Stimulated activated CD4-positive, alpha-beta T cell treated with anti-CD3 and anti-CD28 coated beads, Interleukin-1b, Interleukin-23, amount 100 ng/mL, for 48 hours (primary cell): ENCODE measurements at places on chromosomes 4 and X.
A peak's percentile ranks its signal among the peaks of the same experiment; 100 is the strongest.

- DNase-seq, result no peak
Observed at GRCh38 chr4:123776267-123776666, 379.7 kb downstream of the SPRY1 start.

DNA sequence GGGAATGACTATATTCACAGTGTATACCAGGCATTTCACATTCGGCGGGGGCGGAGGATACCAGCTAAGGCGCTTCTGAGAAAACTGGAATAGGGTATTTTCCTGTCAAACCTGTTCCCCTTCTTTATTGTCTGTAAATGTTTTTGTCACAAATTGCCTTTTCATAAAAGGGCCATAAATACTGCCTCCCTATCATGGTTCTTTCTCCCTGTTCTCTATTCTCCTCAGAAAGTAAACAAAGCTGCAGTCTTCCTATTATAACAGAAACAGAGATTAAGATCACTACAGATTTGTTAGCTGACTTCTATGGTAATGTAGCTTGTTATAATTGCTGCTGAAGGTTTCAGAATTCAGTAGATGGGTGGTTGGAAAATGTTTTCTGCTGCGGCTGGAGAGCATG is 32.2 kb downstream of the MID2 start:
- no peak for DNase-seq

- no peak for DNase-seq
Observed at GRCh38 chr4:128553686-128554515, 255.6 kb upstream of the JADE1 start.

DNA sequence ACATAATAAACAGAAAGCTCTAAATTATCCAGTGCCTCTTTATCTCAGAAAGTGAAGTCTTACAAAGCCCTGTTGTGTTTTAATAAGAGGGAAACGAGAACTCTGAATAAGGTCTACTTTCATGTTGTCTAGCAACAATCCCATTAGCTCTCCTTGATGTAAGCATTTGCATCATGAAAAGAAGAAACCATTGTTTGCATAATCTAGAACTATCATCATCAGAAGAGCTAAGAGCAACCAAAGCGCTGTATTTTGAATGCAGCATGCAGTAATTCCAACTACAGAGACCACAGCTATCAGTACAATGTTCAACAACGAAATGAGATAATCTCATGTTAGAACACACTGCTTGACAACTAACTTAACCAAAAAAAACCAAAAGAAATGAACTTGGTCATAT is 257.1 kb downstream of the CAMK2D start:
- no peak for DNase-seq

GRCh38 chrX:47644557-47645091 is 5.7 kb downstream of the ELK1 start:
- DNase-seq, result no peak

DNA sequence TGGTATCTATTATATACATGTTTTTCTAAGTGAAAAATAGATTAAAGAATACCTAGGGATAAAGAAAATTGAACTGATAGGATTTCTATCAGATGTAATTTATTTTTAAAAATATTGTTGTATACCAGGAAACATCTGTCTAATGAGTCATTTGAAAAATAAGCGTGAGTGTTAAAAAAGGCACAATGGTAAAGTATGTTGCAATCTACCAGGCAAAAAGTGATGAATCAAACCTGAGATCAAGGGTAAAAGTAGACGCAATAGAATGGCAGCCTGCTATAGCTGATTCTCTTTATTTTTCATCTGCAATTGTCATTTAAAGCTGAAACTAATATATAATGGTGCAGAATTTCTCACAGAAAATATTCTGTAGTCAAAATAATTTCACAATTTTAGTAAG is 1119.6 kb downstream of the PCDH18 start:
- no peak for DNase-seq

DNA sequence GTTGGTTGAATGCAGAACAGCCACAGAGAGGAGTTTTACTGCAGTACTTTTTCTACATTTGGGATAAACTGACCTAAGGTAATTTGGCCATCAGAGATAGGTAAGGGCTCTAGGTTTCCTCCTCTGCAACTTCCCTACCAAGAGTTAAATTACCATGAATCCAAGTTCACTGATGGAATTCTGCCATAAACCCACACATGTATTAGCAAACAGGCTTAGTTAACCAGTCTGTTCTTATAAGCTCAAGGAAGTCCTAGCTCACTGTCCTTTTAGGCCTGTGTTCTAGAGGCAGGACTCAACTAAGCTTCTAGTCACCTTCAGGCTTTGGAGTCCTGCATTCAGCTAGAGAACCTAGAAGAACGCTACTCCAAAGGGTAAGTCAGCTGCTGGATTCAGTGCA is 4.0 kb downstream of the FAM114A1 start:
- no peak for DNase-seq

DNA sequence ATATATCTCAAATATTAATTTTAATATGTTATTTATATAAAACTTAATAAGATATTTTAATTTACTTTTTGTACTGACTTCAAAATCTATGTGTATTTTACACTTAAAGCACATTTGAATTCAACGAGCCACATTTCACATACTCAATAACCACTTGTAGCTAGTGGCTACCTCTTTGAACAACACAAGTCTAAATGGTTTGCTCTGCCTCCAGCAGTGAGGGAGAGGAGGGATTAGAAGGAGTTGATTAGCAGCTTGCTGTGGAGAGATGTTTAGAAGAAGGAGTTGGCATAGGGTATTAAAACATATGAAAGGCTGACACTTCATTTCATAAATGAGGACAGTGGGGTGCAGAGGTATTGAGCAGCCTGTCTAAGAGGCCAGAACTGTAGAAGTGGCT is 124.0 kb downstream of the ARHGAP24 start:
- DNase-seq, result no peak

GRCh38 chr4:146333187-146333894 is 119.0 kb downstream of the REELD1 start:
- peak; percentile 34 for DNase-seq

- DNase-seq, result no peak
Observed at GRCh38 chr4:126661194-126661593, 971.6 kb upstream of the INTU start.

- DNase-seq, result no peak
Observed at GRCh38 chr4:8198206-8198905, 734 bp upstream of the SH3TC1 start.

GRCh38 chr4:73575660-73576059 is 44.6 kb downstream of the RASSF6 start:
- DNase-seq, result no peak

GRCh38 chrX:81304563-81304962 is 102.7 kb downstream of the SH3BGRL start:
- DNase-seq, result no peak

- no peak for DNase-seq
Observed at GRCh38 chrX:148871422-148872160, 371.2 kb downstream of the AFF2 start.

DNA sequence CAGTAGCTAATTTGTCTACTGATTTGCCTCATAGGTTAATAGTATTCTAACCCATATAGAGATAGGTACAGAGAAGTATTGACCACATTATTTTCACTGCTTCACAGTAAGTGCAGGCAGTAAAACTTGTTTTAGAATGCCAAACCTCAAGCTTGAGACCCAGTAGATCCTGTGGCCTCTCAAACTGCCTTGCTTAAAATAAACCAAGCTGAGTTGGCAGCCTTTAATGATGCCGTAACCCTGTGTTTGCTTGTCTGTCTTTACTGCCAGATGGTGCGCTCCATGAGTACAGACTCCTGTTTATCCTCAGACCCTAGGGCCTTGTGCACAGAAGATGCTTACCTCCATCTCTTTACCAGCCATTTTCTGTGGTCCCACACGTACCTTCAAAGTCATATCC is 50.8 kb downstream of the ANXA3 start:
- no peak for DNase-seq

GRCh38 chr4:188783606-188784160 is 644.4 kb downstream of the TRIML1 start:
- no peak for DNase-seq

DNA sequence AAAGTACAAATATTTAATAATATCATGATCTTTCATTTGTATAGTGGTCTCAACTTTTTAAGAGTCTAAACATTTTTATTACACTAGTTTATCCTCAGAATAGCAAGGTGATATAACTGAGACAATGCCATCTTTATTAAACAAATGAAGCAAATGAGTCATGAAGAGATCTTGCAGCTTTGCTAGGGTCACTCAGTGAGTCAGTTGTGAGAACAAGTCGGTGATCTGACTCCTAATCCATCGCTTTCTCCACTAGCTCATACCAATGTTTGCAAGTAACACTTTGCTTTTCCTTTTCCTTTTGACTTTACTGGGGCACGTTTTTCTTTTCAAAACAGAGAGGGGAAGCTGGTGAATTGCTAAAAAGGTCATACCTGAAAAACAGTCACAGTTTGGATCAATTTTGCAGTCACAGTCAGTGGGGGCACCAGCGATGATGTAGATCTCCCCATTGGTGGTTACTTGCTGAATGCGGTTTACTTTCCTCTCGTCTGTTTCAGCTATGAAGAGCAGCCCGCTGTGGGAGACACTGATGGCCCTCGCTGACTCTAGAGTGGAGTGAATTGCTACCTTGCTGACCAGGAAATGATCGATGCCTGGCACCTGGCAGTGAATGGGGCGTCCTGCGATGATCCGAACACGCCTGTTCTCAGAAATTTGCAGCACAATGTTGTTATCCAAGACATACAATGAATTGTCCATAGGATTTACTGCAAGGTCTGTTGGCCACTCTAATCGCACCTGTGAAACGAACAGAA is 75.7 kb downstream of the SH2D1A start:
- no peak for DNase-seq

GRCh38 chr4:169070895-169071218 is 60.8 kb upstream of the CBR4 start:
- no peak for DNase-seq

GRCh38 chr4:108959491-108959890 is 196.6 kb upstream of the ETNPPL start:
- no peak for DNase-seq

GRCh38 chrX:386239-386767 is 404 bp downstream of the PPP2R3B start:
- DNase-seq, result peak; percentile 45

DNA sequence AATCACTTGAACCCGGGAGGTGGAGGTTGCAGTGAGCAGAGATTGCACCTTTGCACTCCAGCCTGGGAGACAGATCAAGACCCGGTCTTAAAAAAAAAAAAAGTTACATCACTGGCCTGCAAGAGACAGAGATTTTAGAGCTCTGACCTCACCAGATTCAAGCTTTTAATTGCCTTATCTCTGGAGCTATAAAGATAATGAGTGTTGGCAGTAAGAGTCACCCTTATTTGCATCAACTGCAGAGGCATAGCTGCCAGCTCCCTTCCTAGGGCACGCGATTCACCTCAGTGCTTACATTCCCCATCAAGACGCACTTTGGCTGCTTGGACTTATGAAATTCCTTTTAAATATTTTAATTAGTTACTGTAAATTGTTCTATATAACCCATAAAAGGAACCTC is 12.5 kb upstream of the SPATA4 start:
- no peak for DNase-seq
